Stimulated activated CD8-positive, alpha-beta memory T cell treated with anti-CD3 and anti-CD28 coated beads, Interleukin-15, amount 100 ng/mL, for 48 hours (primary cell): ENCODE measurements at places on chromosomes 7 and 10.

- DNase-seq = no peak
These were observed 286.1 kb upstream of the C7orf33 start for GRCh38 chr7:148304456-148304855.

GRCh38 chr10:12129222-12130111, at the start of gene SEC61A2:
TSS of gene SEC61A2 (plus strand) at chr10:12129677. CDS start at chr10:12129788, 111 bp downstream.
- peak; percentile 98 for DNase-seq

GRCh38 chr10:90969121-90969534, 48.2 kb upstream of the ANKRD1 start:
- no peak for DNase-seq

- DNase-seq = no peak
These were observed 1.9 kb downstream of the SLC18A3 start for GRCh38 chr10:49611816-49612512.

GRCh38 chr7:98418271-98418635, 17.4 kb upstream of the BAIAP2L1 start:
- DNase-seq = no peak

DNA sequence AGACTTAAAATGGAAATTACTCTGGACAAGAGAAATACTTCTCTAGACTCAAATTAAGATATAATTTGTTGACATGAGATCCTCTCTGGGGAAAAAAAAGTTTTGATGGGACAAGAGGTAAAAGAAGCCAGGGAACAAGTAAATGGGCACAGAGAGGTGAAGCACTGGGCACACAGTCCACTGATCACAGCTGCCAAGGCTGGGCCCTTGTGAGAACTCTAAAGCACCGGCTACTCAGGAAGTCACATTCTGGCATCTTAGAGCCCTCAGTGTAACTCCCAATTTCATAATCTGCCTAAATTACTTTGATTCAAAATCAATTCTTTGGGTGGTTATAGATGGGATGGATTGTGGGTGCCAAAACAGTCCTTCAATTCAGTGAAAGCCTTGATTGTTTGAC, 123.2 kb upstream of the CACNA2D1 start:
- DNase-seq = no peak

GRCh38 chr10:61899069-61899531, 2.4 kb upstream of the ARID5B start:
- DNase-seq = no peak

GRCh38 chr7:144255471-144255897, 9.1 kb downstream of the OR2A7 start:
- DNase-seq = no peak

DNA sequence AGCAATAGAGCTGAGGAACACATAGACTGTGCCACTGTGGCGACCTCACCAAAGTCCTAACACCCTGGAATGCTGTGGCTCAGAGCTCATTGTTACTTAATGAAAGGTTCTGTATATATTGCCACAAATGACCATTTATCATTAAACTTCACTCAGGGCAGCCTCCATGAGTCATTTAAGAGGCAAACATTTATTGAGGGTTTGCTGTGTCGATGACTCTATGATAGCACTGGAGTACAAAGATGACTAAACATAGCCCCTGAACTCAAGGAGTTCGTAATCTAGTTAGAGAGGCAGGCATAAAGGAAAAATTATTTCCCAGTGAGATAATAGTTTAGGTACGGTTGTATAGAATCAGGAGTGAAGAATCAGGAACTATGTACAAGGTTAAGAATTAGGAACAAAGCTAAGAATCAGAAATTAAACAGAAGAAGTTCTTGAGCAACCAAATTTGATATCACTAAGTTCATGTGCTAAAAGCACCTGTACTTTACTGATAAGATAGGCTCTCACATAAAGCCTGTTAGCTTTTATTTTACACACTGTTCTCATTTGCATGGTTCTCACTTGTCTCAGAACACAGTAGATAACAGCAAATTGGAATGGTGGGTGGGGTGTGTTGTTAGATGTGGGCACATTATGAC, 7.9 kb downstream of the ENTPD7 start:
- DNase-seq = no peak

GRCh38 chr10:114911052-114911711, 26.8 kb upstream of the TRUB1 start:
- no peak for DNase-seq

- no peak for DNase-seq
These were observed 27.5 kb downstream of the TLX1 start for GRCh38 chr10:101158459-101159058.
